ENCODE measurements at places on chromosomes 7 and 10.
A peak's percentile ranks its signal among the peaks of the same experiment; 100 is the strongest.

DNA sequence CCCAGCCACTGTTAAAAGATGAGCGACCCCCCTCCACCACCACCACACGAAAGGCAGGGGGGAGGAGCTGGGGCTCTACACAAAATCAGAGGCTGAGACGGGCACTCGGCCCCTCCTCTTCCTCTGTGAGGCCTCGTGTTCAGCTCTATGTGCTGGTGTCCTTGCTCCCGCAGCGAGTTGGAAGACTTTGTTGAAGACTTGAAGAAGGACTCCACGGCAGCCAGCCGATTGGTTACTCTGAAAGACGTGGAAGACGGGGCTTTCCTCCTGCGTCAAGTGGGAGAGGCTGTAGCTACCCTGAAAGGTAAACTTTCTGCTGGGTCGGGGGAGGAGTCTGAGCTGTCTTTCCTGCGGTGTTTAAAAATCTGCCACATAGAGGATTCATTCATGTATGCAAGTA is 203.7 kb downstream of the ARHGAP21 start:
- no peak for DNase-seq

DNA sequence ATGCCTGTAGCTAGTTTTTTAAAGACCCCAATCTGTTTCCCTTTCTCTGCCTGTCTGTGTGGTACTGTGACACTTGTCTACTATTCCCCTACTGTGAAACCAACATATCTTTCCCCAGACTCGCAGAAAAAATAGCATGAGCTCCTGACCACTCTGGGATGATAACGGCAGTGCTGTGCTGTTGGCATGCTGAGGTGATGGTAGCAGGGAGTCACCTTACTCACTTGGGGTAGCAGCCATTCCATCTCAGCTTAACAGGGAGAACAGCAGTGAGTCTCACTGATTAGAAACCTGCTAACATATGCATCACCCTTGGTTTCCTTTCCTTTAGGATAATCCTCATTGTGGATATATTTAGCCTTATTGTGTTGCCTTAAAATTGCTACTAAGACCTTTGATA is 469.6 kb upstream of the FZD8 start:
- DNase-seq, result no peak

GRCh38 chr7:104040666-104041065 is 51.2 kb upstream of the RELN start:
- no peak for DNase-seq

DNA sequence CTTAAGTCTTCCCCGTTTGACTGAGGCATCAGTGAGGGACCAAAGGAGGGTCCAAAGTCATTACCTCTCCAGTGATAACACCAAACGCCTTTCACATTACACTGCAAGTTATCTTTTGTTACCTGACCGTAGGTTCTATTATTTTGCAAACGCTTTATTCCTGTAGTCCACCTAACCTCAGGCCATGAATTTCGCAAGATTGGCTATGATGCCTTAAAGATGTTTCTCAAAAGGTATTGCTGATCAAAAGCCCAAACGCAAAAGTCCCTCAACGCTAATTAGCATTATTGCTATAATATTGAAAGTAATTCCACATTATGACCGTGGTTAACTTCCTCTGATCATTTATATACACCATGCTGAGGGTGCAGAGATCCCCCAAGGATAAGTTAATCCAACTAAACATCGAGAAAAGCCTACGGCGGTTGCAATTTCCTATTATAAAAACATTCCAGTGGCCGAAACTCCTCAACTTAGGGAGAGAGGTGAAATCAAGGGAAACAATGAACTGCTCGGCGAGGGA is 649 bp downstream of the DNA2 start:
- DNase-seq, result no peak

DNA sequence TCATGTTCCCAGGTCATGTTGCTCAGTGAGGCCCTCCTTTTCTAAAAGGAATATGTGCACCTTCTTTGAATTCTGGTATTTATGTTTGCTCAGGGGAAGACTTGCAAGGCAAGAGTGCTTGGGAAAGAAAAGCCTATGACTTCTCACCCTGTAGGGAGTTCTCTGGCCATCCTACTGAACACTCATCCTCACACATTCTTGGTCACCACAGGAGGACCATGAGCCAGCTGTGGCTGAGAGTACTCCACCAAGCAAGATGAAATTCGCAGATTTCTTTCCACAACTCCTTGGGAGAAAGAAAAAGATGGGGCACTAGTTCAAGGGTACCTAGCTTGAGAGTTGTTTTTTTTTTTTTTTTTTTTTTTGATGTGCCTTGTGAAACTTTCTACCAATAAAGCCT is 179.6 kb downstream of the FZD1 start:
- DNase-seq, result no peak

- DNase-seq, result no peak
These were observed 19.5 kb downstream of the C10orf67 start for GRCh38 chr10:23325132-23325531.

- DNase-seq, result no peak
These were observed 19.7 kb downstream of the PDGFA start for GRCh38 chr7:499853-500485.

DNA sequence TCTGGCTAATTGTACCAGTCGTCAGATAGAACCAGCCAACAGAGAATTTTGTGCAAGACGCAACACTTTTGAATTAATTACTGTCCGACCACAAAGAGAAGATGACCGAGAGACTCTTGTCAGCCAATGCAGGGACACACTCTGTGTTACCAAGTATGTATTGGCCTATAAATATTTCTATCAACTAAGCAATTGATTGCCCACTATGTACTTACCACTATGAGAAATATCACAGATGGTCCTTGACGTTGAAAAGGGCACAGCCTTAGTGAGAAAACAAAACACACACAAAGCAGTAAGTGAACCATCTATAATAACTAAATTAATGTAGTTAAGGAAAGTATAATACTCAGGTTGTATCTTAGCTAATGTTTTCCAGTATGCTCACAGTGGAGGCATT is 60.0 kb downstream of the ANLN start:
- no peak for DNase-seq

- DNase-seq, result no peak
These were observed 71.0 kb downstream of the DLG5 start for GRCh38 chr10:77855404-77856155.

DNA sequence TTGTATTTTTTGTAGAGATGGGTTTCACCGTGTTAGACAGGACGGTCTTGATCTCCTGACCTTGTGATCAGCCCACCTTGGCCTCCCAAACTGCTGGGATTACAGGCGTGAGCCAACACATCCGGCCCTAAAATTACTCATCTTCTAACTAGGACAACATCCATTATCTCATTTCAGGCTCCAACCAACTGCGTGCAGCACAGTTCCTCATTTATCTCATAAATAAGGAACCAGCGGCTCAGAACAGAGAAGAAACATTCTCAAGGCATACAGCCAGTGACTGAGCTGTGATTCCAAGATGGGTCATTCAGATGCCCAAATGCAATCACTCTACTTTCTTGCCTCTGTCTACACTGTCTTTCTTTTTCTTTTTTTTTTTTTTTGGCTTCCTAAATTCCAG is 356.1 kb downstream of the ELMO1 start:
- DNase-seq, result no peak

- no peak for DNase-seq
These were observed 1.6 kb downstream of the VAX1 start for GRCh38 chr10:117136391-117136975.

DNA sequence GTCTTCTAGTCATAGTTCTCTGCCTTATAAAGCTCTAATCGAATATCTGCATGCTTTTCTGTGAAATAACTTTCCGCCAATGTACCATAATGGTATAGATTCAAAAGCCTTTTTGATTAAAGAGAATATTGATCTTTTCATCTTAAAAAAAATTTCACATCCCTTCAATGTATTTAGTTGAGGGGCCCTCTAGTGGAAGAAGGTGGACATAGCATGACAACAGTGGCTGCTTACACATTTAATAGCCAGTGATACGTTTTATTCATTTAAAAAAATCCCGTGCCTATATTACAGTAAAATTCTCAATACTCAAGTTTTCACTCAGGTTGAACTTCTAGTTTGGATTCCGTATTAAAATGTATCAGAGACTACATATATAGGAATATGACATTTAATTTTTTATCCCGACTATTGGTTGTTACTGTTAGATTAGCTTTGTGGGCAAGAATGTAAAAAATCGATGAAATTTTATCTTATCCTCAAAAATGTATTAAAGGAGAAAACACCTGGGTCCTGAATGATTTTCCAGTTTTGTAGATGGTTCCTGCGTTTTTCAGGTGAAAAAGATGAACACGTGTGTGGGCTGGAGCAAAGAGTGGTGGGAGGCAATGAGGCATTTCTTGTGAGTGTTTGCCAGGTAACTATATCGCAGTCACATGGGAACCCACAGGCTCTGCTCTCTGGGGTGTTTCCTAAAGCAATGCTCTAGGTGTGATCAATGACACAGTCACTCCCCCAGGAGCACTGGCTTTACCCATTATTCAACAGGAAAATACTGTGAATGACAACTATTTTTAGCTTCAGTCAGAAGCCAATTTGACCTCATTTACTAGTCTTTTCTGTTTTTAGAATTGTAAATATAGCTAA is 24.1 kb upstream of the PNLIP start:
- DNase-seq, result no peak

DNA sequence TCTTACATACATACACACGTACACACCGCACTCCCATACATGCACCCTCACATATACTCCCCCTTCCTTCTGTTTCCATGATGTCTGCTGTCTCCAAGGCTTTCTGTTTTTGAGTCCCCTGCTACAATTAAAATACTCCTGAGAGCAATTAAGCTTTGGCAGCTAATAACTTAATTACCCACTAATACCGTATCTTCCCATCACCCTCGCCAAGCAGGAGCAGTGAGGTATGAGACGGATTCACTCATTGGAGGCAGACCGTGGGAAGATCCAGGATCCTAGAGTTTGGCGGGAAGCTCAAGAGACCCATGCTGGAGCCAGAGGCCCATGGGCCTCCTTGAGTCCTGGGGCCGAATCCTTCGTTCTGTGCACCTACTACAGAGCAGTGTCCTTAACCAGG is 1.7 kb upstream of the CALN1 start:
- DNase-seq, result no peak

DNA sequence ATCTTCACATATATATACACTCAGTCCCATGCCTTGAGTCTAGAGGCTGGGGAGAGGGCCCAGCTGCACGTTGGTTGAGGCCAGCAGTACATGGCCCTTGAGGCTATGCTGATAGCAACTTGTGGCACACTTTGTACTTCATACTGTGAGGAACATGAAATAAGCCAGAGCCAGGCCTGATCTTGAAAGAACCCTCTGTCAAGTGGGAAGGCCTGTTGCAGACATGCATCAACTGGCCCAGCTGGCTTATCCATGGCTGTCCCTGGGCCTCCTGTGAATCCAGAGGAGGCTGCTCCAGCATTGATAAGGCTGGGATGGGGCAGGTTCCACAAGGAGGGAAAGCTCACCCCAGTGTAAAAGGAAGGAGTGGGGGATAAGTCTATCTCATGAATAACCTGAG is 140.4 kb downstream of the NRF1 start:
- no peak for DNase-seq

DNA sequence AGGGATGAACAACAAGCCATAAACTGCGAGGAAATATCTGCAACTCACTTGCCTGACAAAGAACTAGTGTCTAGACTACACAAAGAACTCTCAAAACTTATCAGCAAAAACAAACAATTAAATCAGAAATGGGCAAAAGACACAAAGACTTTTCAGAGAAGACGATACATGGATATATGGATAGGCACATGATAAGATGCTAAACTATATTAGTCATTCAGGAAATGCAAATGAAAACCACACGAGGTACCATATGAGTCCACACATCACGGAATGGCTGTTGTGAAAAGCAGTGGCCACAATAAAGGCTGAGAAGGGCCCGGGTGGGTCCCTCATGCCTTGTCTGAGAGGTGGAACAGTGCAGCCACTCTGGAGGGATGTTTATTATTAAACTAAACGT is 267.8 kb downstream of the WDR37 start:
- no peak for DNase-seq

GRCh38 chr7:149856583-149856982 is 17.2 kb upstream of the ATP6V0E2 start:
- DNase-seq, result no peak

DNA sequence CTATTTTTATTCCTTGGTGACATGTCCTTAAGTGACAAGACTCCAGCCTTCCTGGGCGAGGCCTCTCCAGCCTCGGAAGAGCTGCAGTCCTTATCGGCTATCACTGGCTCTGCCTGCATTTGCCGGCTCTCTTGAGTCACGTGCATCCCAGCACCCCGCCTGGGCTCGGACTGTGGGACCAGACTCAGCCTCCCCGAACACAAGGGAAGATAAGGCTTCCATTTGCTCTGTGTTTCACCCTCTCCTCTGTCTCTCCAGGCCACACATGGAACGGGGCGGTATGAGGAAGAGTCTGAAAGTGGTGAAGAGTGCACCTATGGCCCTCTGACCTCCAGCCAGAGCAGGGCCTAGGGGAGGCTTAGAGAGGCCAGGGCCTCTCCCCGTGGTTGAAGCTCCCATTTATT is 4.7 kb downstream of the GDF2 start:
- no peak for DNase-seq

DNA sequence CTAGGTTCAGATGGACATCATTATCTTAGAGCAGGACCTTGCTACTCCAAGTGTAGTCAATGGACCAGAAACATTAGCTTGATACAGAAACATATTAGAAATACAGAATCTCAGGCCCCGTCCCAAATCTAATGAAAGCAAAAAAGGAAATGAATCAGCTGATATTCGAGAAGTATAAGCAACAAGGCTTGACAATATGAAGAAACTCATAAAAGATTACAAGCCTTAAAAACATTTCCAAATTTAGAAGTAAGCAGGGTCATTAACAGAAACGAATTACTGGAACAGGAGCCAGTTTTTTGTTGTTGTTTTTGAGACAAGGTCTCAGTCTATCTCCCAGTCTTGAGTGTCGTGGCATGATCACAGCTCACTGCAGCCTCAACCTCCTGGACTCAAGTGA is 40.5 kb upstream of the GSAP start:
- no peak for DNase-seq

DNA sequence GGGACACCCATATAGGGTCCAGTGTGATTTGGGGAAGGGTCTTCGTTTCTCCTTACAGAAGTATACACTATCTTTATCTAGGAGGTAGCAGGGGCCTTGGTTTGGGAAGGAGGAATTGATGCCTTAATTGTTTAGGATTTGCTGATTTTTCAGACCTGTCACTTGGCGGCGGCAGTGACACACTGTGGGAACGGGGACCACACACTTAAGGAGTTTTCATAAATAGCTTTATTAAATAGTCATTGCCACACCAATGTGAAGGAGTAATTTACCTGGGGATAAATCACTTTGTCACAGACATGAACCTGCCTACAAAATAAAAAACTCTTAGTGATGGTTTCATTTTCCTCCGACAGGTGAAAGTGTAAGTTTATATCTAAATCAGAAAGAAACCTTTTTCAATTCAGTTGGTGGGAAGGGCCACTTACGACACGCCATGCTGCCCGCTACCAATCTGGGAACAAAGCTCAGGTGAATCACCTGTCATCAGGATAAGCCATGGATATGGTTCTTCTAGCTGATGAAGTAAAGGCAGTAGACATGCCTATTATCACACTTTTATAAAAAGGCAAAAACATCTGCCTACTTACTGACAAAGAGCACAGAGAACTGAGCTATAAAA is 12.3 kb upstream of the ENO4 start:
- DNase-seq, result peak; percentile 39

DNA sequence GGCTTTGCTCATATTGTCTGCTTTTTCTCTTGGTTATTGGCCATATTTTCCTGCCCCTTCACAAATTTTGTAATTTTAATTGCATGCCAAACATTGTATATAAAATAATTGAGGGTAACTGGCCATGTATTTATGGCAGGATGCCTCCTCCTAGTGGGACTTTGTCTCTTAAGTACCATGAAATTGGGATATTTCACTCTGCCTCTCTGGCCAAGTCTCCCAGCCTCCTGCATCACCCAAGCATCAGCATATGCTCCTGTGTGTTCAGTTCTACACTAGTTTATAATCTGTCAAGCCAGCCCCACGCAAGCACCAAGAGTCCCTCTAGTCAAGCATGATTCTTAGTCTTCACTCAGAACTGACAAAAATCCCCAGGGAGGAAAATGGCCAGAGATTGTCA is 44.2 kb upstream of the FHIP2A start:
- no peak for DNase-seq

All from NCI-H2081 treated with DMSO at 0.1 percent for 48 hours (cell line).